Fibroblast of villous mesenchyme (primary cell): ENCODE measurements at places on chromosomes 4 and X. TPM values are rescaled to one million over a fixed set of nuclear protein-coding genes. Genes with fewer than 3 reads are reported as not detected.

The USP26 gene
- not detected in 2 replicates for total RNA-seq

The GPC4 gene
- 0.86 and 2.3 TPM in 2 replicates for total RNA-seq

The ADAM29 gene
- total RNA-seq: not detected in 2 replicates

The CSAG2 gene
- total RNA-seq: not detected in 2 replicates

The HSFX3 gene
- not detected in 2 replicates for total RNA-seq

The FGF5 gene
- total RNA-seq: 5.2 and 6.1 TPM in 2 replicates
